HepG2 (cell line): ENCODE measurements at places on chromosomes 6 and 20. TPM values are rescaled to one million over a fixed set of nuclear protein-coding genes. Genes with fewer than 3 reads are reported as not detected.
A peak's percentile ranks its signal among the peaks of the same experiment; 100 is the strongest.

Gene EDN3
- not detected in 2 replicates for total RNA-seq

Gene NFATC2
- total RNA-seq: 3.3 and 8.0 TPM in 2 replicates

Gene TRIM31
- 0.51 TPM in 1 of 2 replicates, not detected in the other for total RNA-seq

Gene GINS1
- 59.9 and 74.6 TPM in 2 replicates for total RNA-seq

Gene TOMM34
- 52.0 and 73.0 TPM in 2 replicates for total RNA-seq

Gene IRAK1BP1
- 1.5 and 1.9 TPM in 2 replicates for total RNA-seq

Gene JAG1
- 18.1 and 56.3 TPM in 2 replicates for total RNA-seq

Gene L3MBTL3
- total RNA-seq: 2.5 and 4.1 TPM in 2 replicates

Gene ETV7
- total RNA-seq: not detected in 2 replicates

Gene PPIL6
- total RNA-seq: 0.22 TPM in 1 of 2 replicates, not detected in the other

Gene GTPBP2
- 12.6 and 26.9 TPM in 2 replicates for total RNA-seq

Gene TDRD6
- total RNA-seq: not detected in 2 replicates

Gene HMGCLL1
- total RNA-seq: not detected in 2 replicates

Gene MAPK13
- 12.7 and 17.8 TPM in 2 replicates for total RNA-seq

Gene KCNG1
- total RNA-seq: not detected in 2 replicates

GRCh38 chr6:119862719-119863118 lies 513.2 kb upstream of the MAN1A1 start:
- no peak for DNase-seq

- no peak for DNase-seq
These were observed 365.4 kb downstream of the HTR1B start for GRCh38 chr6:77097940-77098339.

GRCh38 chr20:25270829-25271251 lies 23.0 kb downstream of the PYGB start:
- no peak for DNase-seq

DNA sequence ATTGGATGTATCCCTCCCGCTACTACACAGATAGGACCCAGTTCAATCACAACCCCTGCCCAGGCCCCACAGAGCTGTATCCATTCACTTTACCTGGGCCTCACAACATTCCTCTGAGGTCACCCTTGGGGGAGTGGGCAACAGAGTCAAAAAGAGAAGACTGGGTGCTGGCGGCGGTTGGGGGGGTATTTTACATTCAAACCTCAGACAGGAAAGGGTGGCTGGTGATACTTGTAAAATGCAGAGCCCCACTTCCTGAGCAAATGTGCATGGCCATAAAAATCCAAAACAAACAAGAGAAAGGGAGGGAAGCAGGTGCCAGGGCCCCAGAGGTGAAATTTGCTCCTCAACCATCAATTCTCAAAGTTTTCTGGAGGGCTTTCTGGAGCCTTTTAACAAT lies 3.5 kb downstream of the LRFN2 start:
- DNase-seq: no peak

DNA sequence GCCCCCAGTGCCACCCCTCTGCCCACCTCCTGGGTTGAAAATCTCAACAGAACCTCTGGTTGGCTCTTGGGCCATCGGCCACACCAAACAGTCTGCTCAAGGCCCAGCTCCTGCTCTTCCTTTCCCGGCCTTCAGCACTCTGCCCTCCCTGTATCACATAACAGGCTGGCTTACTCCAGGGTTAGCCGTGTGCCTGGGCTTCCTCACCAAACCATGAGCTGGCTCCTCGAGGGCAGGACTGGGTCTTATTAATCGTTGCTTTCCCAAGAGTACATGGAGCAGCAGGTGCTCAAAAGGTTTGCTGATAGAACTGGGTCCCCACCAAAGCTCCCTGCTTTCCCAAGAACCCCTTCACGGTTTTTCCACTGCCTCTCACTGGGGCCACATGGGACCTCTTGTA lies 12.7 kb upstream of the FAM83C start:
- no peak for DNase-seq

DNA sequence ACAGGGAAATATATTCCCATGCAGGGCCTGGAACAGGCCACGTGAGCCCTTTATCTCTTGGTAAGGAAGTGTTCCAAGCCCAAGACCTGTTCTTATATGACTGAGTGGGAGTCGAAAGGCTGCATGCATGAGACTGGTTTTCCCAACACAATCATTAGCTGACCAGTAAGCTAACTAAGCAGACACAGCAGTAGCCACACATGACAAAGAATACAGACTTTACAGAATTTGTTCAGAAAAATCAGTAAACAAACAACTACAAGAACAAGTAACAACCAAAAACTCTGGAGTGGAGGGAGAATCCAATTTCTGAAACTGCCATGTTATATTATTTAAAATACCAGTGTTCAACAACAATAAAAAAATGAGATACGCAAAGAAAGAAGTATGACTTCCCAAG lies 16.7 kb downstream of the BPIFA1 start:
- DNase-seq: no peak

DNA sequence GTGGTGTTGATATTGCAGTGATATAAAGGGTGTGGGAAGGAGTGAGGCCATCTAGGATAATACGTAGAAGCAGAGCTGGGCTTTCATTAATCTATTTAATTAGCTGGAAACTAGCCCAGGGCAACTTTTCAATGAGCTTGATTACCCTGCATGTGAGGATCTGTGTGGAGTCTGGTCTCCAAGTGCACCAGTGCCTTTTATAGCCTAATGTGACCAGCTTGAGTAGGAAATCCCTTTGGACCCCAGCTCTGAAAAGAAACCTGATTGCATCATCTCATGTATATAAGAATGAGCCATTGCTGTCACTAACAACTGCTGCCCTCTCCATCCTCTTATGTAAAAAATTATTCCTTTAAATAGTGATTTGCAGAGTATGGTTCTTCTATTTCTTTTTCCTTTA lies 72.6 kb downstream of the CD109 start:
- no peak for DNase-seq

DNA sequence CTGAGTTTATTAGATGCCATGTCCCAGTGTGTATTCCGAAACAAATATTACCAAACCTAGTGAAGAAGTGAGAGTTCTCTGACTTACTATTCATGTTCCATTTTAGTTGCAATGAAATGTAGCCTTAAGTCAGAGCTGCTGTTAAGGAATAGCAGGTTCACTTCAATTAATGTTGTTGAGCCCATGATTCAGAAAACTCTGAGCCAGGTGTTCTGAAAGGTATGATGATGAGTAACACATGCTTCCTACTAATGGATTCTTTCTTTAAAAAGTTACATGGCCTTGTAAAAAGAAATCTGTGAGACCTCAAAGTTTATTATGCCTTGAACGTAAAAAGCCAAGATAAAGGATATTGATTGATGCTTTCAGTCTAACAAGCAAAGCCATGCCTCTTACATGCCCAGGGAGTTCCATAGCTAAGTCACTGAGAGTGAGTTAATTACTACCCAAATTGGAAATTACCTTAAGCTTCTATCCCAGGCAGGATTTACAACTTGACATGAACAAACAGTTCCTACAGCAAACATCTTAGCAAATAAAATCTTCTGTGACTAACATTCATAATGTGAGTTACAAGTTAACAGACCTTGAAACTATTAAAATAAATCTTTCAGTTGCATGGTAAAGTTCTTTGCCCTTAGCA lies 122.9 kb downstream of the AKAP7 start:
- DNase-seq: no peak

GRCh38 chr6:148972481-148972880 lies 225.7 kb downstream of the UST start:
- peak; percentile 21 for DNase-seq

GRCh38 chr6:56995347-56995902 lies 40.5 kb downstream of the BEND6 start:
- DNase-seq: peak; percentile 21

DNA sequence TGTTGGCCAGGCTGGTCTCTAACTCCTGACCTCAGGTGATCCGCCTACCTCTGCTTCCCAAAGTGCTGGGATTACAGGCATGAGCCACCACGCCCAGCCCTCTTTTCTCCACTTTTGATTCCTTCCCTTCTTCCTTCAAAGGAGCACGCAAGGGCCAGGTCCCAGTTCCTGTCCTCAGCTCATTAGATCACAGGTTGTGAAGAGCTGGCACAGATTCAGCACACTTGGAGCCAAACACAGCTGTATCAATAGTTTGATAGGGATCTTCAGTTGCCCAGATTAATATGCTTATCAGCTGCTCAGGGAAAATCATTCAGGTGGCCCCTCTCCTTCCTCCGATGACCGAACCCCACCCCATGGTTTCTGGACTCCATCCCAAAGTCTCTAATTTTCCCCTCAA lies 14.4 kb upstream of the SLC22A23 start:
- DNase-seq: no peak

DNA sequence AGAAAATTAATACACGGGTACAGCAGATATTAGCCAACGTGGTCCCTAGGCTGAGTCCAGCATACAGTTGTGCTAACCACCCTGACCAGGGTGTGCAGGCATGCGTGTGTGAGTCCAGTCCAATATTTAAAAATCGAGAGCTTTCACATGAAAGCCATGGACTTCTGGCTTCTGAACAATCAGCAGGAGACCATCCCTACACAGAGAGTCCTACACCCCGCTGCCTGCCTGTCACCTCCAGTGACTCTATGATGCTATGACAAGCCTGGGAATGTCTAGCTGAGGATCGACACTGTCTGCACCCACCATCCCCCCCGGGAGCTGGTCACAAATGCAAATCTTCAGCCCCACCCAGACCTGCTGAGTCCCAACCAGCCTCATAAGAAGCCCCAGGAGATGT lies 7.9 kb downstream of the ACSS1 start:
- DNase-seq: no peak

- DNase-seq: no peak
These were observed 67.1 kb downstream of the EPB41L2 start for GRCh38 chr6:130995783-130996447.

DNA sequence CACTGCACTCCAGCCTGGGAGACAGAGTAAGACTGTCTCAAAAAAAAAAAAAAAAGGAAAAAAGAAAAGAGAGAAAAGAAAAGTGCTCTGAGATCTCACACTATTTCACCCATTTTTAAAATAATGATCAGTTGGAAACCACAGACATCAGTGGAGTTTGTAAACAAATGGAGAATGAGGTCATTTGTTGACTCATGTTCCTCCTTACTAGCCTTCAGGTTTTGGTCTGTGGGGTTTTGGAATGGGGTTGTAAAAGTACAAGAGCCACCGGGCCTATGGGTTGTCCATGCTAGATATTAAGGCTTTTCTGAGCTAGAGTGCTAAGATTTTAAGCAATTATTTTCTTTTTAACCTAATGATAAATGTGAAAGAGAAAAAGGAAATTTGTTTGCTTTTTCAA lies 104.4 kb upstream of the PRL start:
- no peak for DNase-seq

- DNase-seq: no peak
These were observed 32.0 kb downstream of the TNFRSF21 start for GRCh38 chr6:47277702-47278101.

- DNase-seq: peak; percentile 46
These were observed 104.0 kb downstream of the VEGFA start for GRCh38 chr6:43873806-43874714.

DNA sequence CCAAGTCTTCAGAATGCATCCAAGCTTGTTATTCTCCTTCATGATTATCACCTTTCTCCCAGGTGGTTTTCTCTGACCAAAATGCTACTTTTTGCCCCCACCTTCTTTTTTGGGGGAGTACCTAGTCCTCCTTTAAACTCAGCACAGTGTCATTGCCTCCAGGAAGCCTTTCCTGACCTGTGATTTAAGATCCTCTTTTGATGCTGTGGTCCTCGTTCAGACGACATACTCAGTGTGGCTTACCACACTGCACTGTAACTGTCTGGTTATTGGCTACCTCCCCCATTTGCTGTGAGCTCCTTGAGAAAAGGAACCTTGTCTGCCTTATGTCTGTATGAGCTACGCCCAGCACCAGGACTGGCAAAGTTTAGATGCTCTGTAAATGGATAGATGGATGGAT lies 14.6 kb downstream of the SAYSD1 start:
- no peak for DNase-seq

DNA sequence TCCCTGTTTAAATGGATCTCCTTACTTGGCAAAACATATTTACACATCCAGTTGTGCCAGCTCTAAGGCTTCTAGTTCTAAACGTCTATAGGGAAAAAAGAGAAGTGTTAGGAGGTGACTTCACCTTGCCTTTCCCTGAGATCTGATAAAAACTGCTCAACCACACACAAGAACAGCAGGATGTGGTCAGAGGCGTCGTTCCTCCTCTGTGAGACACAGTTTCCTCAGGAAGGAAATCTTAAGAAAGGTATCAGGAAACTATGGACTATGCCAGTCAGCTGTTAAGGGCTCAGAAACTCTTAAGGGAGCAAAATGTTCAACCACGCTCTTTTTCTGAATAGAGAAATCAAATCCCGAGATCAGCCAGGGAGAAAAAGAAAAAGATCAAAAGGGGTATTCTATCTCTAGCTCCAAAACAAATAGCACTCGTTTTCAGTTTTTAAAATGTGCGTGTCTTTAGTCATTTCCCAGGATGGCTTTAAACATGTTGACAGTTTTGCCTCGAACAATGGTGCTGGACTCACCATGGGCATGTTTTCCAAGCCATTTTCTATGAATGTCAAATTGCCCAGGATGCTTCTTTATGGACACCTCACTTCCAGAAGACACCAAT lies 154.5 kb downstream of the HACE1 start:
- DNase-seq: no peak

GRCh38 chr6:153424719-153425400 lies 293.8 kb upstream of the RGS17 start:
- DNase-seq: no peak

DNA sequence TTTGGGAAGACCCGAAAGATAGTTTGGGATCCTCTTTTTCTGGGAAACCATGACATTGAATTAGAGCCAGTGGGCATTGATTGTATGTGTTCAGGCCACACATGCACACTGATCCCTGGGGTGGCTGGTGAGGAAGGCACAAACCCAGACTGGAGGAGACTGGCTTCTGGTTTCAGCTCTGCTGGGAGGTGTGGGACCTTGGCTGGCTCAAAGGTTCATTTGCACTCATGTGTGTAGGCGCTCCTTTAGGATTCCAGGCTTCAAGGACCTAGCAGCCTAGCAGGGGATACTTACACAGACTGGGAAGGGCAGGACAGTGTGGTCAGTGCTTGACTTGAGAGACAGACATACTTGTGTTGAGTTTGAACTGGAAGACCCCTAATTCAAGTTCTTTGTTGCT lies 7.2 kb downstream of the RIN2 start:
- no peak for DNase-seq

DNA sequence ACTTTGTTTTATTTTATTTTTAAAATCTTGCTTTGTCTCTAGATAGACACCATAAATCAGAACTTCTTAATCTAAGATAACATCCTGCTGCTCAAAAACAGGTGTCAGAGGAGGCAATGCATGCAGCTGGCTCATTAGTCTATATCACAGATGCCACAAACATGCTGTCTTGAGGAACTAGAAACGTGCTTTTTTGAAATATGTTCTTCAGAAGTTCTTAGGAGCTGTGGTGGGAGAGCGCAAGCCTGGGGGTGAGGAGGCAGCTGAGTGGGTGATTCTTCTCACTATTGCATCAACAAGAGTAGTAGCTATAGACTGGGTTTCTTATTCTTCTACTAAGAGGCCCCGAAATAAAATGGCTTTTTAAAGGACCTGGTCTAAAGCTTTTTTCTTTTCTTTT lies 23.4 kb downstream of the IL22RA2 start:
- no peak for DNase-seq
